ENCODE measurements at places on chromosomes 3 and 15.

DNA sequence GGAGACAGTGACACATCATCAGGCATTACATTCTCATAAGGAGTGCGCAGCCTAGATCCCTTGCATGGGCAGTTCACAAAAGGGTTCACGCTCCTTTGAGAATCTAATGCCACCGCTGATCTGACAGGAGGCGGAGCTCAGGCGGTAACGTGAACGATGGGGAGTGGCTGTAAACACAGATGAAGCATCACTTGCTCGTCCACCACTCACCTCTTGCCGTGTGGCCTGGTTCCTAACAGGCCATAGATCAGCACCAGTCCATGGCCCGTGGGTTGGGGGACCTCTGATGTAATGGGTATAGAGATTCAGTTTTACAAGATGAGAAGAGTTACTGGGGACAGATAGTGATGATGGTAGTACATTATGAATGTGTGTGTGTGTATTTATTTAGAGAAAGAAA, 63.0 kb downstream of the FRMD5 start:
- DNase-seq = no peak

DNA sequence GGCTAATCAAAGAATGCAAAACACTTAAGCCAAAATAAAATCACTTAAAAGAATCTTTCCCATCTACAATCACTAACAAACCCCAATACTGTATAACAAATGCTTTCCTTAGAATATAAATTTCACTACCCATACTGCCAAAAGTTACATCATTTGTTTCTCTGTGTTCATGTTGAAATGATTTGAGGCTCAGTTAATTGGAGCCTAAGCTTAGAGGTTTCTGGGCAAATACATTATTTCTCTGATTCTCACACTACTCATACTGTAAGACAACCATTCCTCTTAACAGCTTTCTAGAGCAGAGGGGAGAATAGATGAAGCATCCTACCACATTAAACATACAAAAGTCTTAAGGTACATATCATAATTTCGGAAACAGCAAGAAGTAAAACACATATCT, 2.1 kb downstream of the RIOX2 start:
- DNase-seq = no peak

GRCh38 chr15:67511606-67512005, 9.3 kb upstream of the C15orf61 start:
- DNase-seq = no peak

GRCh38 chr15:79478108-79478507, 46.0 kb downstream of the MINAR1 start:
- no peak for DNase-seq

GRCh38 chr3:151012753-151013152, 40.2 kb upstream of the CLRN1 start:
- DNase-seq = no peak

DNA sequence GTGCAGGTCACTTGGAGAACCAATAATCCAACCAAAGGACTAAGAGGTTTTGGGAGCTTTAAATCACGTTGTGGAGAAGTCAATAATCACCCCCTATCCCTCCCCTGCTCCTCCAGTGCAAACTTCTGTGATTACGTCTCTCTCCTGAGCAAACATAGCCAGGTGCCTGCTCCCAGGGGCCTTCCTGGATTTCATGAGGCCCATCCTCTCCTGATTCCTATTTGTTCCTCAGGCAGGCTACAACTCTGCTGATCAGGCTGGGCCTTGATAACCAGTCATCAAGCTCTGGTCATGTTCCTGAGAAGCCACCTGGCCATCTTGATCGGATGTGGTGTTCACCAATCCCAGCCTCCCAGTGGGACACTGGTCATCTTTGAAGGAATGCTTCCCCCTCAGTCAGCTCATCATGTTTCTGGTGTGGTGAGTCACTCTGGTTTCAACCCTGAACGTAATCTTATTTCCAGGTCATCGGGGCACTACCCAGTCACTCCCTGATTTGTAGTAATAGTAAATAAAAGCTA, 2.9 kb upstream of the ZNF710 start:
- DNase-seq = peak; percentile 69

DNA sequence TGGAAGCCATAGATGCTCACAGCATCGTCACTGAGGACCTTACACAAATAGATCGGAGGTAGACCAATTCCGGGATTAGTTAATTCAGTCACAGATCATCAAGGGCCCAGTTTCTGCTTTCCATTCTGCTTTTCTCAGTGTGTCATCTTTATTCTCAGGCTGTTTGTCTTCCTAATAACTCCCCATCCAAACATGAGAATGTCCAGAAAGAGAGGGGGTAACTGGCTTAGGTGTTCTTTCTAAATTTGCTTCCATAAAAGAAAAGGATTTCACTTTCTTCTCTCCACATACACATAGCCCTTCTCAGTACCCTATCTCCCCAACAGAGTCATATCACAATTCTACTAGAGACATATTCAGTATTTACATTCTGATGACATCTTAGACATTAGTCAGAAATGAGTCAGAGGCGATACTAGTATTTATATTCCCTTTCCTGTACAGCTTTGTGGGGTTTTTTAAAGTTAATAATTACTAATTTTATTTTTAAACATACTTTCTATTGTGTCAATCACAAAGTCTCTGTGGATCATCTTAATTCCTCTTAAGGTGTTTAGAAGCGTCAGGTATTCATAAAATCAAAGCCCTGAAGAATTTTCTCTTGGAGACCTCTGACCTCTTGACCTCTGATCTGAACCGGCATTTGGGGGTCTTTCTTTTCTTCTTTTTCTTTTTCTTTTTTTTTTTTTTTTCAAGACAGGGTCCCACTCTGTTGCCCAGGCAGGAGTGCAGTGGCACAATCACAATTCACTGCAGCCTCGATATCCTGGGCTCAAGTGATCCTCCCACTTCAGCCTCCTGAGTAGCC, 24.3 kb upstream of the IL12A start:
- DNase-seq = peak; percentile 84

DNA sequence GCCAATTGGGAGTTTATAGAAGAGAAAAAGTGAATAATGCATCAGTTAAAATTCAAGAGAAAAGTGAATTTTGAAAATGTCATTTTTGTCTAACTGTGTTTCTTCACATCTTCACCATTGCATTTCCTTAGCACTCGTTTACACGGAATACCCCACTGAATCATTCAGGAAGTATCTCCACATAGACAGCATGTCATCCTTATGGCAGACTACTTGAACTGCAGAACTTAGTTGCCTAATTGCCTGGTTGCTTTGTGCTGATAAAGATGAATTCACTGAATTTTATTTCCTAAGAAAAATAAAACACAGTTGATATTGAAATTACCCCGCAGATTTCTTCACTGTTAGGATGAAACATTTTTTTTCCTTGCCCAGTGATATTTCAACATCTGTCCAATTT, 627.1 kb downstream of the ROBO1 start:
- no peak for DNase-seq

DNA sequence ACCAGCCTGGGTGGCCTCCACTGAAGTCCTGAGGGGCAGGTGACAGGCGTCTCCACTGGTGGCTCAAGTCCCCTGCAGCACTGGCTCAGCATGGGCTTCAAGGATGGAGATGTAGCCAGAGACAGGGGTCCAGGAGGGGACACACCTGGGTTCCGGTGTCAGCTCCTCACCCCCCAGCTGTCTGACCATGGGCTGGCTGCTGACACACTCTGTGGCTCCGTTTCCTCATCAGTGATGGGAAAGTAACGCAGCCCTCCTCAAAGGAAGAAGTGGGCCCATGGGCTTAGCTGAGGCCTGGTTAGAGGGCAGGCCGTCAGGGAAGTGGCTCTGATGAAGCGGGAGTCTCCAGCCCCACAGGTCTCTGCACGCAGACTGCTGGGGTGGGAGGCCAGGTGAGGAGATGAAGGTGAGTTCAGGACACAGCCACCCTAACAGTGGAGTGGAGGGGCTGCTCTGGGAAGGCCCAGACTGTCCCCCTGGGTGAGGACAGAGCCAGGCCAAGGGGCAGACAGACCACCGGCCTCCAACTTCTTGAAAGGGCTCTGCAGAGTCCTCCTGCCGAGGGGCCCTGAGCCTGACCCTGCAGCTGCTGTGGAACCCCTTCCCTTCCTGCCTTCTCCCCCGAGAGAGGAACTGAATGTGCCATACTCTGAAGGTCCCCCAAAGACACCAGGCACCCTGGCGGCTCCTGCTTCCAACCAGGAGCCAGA, 24.0 kb downstream of the PSTPIP1 start:
- DNase-seq = peak; percentile 67

DNA sequence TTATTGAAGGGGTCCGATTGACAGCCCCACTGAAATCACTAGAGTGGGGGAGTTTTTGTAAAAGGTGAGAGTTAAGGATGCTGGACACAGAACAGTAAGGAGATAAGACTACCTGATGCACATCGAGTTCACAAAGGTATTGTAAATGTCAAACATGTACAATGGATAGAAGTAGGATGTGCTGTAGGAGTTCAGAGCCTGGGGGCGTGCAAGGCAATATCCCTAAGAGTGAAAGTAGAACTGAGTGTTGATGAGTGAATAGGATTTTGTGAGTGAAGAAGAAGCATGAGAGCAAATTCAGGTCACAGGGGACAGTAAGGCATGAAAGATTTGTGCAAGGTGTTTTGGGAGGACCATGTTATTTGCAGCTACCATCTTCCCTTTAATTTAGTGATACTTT, 21.5 kb downstream of the DOCK3 start:
- no peak for DNase-seq

- no peak for DNase-seq
Measured at GRCh38 chr3:184788751-184789150, 23.2 kb upstream of the VPS8 start.

DNA sequence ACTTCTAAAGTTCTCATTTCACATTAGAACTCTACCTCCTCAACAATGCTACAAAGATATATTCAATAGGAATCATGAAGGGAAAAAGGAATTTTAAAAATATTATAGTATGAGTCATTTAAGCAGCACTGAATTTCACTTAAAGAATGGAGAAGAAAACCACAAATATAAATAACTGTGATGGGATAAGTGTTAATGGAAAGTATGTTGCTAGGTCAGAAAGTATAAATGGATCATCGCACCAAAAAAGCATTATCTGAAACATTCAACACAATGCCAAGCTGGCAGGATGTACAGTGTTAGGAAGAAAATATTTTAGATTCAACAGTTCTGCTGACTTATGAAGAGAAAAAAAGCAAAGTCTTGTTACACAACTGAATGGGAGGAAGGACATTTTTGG, 101.4 kb downstream of the TFG start:
- no peak for DNase-seq

GRCh38 chr3:123021388-123021787, 6.2 kb downstream of the SEMA5B start:
- no peak for DNase-seq

GRCh38 chr3:48553886-48554845, 2.4 kb downstream of the PFKFB4 start:
- DNase-seq = no peak

DNA sequence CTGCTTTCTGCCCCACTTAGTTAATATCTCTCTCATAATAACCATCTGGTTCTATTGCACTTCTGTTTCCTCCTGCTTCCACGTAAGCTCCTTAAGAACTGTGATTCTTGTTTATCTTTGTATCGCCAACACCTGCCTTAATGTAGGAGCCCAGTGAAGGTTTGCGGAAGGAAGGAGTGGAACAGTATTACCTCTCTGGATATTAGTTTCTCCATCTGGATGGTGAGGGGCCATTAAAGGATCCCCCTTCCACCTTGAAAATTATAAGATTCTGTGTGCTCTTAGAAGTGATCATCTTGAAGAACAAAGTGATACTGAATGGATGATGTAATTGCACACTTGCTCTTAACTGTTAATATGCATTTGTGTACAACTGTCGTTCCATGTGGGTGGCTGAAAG, 2.2 kb downstream of the CHRNA5 start:
- DNase-seq = no peak

DNA sequence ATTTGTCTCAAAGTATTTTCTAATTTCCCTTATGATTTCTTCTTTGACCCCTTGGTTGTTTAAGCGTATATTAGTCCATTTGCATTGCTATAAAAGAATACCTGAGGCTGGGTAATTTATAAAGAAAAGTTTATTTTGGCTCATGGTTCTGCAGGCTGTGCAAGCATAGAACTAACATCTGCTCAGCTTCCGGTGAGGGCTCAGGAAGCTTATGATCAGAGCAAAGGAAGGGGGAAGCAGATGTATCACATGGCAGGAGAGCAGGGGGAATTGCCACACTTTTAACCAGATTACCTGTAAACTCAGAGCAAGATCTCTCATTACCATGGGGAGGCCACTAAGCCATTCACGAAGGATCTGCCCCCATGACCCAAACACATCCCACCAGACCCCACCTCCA, 148.2 kb downstream of the PDE8A start:
- no peak for DNase-seq

- DNase-seq = no peak
Measured at GRCh38 chr3:67901681-67902080, 247.3 kb upstream of the SUCLG2 start.

DNA sequence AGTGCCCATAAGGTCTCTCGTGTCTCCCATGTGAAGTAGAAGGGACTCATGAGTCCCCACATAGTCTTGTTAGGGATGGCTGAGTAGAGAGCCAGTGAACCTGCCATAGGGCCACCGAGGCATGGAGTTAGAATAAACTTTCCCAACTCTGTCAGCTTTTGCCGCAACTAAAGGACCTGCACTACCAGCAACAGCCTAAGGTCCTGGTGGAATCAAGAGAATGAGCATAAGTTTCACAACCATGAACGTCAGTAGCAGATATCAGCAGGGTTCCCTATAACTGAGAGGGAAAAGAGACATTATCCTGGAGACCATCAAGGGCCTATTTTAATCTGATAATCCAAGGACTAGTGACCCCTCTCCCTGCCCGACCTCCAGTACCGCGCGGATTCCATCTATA, 60.3 kb upstream of the FNDC3B start:
- peak; percentile 37 for DNase-seq

DNA sequence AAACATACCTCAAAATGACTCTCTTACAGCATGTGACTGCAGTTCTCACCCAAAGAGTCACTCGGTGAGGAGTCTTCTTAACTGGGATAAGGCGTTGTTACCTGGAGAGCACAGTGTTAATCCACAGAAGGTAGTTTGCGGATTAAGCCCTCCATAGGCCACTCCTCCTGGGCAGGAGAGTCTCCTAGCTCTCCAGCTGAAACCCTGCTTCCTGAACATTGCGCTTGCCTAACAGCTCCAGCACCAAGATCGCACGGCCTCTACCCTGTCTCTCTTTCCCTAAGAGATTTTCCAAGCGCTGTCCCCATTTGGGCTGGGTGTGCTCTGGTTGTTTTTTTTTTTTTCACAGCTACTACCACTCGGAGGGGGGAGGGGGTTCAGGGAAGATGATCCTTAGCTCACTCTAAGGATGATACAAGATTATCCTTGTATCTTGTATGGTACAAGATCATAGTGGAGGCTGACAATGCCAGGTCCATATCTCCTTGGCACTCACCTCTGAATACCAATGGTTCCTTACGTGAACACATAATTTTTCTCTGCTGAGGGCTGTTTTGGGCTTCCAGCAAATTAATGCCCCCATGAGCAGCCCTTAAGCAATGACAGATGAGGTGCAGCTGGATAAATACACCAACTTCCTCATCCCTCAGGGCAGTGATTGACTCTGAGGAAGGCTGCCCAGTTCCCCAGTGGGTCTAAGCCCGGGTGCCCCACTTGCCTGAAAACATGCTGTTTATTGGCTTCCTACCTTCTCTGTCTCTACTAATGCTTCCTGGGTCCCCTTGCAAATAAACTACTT, 185.2 kb upstream of the TSC22D2 start:
- no peak for DNase-seq

Data from inflammatory macrophage treated with lipopolysaccharide for 4 hours (primary cell).